SHP77 (cell line): ENCODE measurements at places on chromosomes 5 and 9.

DNA sequence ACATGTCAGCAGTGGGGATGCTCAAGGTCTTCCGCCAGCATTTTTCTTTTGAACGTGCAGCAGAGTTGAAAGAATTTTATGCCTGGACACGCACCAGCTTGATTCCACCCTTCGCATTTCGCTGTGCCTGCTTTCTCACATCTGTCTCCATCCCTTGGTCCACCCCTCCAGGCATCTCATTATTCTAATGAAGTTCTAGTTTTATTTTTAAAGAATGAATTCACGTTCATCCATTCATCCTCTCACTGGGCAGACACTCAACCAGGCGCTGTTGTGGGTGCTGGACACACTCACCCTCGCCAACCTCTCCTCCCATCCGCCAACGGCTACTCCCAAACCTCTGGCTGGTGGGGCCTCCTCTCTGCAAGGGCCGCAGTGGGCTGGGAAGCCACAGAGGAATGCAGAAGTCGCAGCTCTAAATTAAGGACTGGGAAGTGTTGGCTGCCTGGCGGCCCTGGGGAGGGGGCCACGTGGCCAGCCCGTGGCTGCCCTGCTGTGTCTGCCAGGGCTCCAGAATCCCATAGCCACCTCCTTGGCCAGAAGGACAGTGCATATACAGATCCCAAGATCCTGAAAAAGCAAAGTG lies 6.7 kb downstream of the SUSD3 start:
- DNase-seq, result no peak

DNA sequence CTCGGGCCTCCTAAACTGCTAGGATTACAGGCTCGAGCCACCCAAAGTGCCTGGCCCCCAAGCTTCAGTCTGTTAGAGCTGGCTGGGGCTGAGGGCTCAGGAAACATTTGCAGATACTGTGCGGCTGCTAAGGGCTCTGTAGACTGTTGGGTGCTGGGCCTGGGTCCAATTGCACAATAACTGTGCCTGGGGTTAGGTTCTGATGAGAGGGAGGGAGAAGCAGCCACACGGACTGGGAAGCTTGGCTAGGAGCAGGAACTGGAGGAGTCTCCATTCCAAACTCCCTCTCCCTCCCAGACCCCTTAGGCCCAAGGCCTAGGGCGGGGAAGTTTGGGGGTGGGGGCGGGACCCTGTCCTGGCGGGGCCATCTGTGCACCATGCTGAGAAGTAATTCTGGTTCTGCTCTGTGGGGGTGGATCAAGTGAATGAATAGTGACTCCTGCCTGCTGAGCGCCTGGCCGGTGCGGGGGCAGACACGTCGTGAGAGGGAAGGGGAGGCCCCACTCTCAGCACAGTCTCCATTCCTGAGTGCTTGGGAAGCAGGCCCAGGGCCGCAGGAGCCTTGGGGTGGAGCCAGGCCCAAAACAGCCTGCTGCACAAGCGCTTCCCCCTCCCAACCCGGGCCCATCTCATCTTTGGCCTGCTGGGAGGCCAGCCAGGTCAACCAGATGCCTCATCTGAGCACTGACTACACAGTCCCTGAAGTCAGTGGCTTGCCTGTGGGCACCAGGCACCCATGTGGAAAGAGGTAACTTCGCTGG lies 1.5 kb downstream of the ASS1 start:
- DNase-seq, result no peak

- DNase-seq, result no peak
Measured at GRCh38 chr5:36214436-36214835, 27.3 kb downstream of the NADK2 start.

- no peak for DNase-seq
Measured at GRCh38 chr9:117987945-117988344, 283.7 kb downstream of the TLR4 start.

DNA sequence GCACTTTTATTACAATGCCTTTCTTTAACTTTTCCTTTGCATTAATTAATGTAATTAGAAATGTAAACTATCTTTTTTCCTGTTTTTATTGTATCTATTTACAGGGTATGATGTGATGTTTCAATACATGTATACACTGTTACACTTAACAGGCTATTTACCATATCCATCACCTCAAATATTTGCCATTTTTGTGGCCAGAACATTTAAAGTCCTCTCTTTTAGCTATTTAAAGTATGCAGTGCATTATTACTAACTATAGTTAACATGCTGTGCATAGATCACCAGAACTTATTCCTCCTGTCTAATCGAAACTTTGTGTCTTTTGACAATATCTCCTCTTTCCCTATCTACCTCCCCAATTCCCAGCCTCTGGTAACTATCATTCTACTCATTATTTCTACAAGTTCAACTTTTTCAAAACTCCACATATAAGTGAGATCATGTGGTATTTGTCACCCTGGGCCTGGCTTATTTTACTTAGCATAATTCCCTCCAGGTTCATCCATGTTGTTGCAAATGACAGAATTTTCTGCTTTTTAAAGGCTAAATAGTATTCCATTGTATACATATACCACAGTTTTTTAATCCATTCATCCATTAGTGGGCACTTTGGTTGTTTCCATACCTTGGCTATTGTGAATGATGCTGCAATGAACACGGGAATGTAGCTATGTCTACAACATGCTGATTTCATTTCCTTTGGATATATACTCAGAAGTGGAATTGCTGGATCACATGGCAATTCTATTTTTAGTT lies 32.8 kb downstream of the OR2K2 start:
- no peak for DNase-seq

- DNase-seq, result no peak
Measured at GRCh38 chr9:89428901-89429890, 68.7 kb downstream of the SEMA4D start.

DNA sequence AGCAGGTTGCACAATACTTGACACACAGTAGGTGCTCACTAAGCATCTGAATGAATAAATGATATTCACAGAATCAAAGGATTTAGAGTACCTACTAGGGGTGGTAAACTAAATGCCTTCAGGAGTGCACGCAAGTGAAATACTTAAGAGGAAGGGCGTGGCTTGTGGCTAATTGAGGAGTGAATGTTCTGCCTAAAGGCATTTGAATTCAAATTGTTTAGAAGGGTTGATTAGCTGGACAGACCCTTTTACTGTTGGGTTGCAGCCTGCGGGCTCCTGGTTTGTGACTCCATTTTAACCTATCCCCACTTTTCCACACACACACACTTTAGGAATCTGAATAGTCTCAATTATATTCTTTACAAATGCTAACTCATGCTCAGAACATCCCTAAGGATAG lies 63.1 kb downstream of the PPP2R2B start:
- DNase-seq, result no peak
